Type B pancreatic cell (in vitro differentiated cells): ENCODE measurements at places on chromosomes 12 and 14.

- no peak for DNase-seq
These were observed 251.7 kb upstream of the SFSWAP start for GRCh38 chr12:131458931-131459772.

- DNase-seq: no peak
These were observed 344.8 kb upstream of the USP15 start for GRCh38 chr12:61915420-61915819.

GRCh38 chr12:62543741-62544140, 77.1 kb downstream of the MON2 start:
- DNase-seq: no peak

GRCh38 chr14:30848449-30849240, 25.7 kb upstream of the COCH start:
- DNase-seq: no peak

DNA sequence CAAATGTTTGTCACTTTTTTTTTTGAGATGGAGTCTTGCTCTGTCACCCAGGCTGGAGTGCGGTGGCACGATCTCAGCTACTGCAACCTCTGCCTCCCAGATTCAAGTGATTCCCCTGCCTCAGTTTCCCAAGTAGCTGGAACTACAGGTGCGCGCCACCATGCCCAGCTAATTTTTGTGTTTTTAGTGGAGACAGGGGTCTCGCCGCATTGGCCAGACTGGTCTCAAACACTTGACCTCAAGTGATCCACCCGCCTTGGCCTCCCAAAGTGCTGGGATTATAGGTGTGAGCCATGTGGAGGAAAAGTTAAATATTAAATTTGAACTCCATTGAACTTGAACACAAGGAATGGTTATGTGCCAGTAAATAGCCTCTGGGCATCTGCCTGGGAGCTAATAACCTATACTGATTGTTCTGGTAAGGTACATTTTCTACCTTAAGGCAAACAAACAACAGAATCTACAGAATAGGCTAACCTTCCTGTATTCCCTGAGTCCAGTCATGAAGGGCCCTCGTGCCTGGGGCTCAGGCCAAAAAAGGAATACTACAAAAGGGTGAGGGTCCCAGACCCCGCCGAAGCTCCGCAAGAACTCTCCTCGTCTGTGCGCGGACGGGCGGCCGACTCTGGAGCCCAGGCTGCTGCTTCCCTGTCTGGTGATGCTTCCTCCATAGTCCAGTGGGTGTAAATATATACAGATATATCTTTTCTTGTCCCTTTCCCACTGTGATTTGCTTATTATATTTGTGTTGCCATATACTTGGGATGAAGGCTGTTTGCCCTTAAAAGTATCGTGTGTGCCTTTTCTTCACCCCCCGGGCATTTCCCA, 74.0 kb upstream of the EIF5 start:
- no peak for DNase-seq

DNA sequence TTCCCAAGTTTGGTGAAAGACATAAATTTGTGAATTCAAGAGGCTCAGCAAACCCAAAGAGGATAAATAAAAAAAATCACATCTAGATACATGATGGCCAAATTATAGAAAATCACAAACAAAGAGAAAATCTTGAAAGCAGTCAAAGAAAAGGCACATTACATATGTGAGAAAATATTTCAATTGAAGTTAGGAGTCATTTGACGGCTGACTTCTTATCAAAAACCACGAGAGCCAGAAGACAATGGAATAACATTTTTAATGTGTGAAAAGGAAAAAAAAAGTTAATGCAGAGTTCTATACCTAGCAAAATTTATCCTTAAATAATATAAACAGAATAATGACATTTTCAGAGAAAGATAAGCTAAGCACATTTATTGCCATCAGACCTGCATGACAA, 307.0 kb downstream of the C12orf75 start:
- no peak for DNase-seq
